ENCODE measurements at places on chromosomes 3 and 15.

GRCh38 chr3:14789640-14790285 is 29.0 kb upstream of the FGD5 start:
- DNase-seq, result no peak

DNA sequence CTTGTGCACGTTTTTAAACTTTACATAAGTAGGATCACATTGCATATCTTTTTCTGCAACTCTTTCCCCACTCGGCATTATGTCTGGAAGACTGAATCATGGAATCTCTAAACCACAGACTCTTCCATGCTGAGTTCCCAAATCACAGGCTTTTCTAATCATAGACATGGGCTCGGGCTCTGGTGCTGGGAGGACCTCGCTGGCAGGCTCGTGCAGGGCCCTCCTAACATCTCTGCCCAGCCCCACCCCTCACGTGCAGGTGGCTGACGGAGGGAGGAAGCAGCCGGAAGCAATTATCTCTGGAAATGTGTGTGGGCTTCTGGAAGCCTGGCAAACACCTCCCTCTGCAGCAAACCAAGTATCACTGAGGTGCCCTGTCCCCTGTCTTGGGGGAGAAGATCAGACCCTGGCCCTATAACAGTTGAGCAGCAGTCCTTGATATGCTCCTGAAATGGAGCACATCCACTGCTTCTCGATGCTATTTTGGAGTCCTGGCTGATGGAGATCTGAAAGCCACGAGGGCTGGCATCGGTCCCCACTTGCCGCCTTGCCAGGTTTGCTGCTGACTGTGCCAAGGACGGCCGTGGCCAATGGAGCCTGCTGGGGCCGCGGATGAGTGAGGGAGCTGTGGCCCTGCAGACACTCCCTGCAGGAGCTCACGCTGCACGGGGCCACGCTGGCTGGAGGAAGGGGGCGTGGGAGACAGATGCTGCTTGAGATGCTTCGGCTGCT is 4.4 kb upstream of the IQSEC1 start:
- no peak for DNase-seq

GRCh38 chr3:118842147-118842863 is 192.3 kb downstream of the IGSF11 start:
- DNase-seq, result no peak

GRCh38 chr15:47820747-47821319 is 103.5 kb downstream of the SEMA6D start:
- no peak for DNase-seq

GRCh38 chr3:194093842-194094241 is 42.1 kb upstream of the HES1 start:
- no peak for DNase-seq

DNA sequence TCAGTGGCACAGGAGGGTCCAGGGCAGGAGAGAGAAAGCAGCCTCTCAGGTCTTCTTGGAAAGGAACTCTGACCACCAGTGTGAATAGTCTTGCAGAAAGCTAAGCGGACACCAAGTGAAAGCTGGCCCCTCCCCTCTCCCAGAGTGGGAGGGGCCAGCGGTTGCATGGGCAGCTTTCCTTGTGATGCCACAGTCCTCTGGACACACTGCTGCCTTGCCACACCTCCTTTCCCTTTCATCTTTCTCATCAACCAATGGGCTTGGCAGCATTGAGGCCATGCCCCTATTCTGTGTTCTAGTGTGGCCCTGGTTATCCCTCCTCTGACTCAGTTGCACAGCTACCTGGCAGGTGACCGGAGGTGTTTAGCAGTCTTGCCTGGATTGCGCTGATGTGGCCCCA is 49.7 kb upstream of the GOLGA6B start:
- DNase-seq, result no peak

DNA sequence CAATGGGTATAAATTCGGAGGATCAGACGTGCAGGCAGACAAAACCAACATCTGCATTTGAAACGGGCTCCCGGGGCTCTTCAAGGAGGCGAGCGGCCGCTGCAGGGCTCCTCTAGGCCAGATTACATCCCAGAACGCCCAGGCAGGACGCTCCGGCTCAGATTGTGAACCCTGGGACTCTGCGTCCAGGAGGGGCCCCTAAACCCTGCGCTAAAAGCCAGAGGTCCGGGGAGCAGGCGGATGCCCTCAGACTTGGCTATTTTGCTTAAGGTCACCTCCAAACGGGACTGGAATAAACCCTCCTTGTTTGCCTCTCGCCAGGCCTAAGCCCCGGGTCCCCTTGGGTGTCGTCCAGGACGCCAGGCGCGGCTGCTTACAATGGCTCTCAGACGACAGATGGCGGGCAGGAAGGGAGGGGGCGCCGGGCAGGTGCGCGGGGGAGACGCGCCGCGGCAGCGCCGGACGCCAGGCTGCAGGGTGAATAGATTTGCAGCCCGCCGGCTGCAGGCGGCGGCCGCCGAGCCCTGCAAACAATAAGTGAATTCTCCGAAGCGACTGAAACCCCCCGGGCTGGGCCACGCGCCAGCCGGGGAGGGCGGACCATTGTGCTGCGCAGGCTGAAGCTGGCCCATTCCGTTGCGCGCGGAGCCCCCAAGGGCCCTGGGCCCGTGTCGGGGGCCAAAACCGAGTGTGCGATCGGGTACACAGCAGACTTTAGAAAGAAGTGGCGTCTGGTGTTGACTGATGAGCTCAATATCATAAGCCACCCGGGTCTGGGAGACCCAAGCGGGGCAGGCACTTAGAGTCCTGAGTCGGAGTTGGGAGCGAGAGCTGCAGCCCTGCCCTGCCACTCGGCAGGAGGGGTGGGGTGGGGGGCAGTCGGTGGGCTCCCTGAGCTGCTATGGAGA is 32.3 kb upstream of the AMOTL2 start:
- no peak for DNase-seq

DNA sequence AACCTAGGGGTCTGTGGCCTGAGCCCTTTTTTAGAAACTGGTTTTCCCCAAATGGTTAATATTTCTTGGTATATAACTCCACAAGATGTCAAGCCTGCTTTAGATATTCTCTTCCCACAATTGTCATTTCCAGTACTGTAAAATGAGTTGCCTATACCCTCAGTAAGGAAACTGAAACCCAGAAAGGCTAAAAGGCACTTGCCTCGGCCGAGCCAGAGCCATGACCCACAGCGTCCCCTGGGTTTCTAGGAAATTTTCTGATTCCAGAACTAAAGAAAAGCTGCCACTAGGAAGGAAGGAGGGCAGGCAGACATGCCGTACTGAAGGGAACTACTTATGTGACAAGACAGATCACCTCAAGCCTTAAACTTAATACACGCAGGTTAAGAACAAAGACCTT is 59.1 kb downstream of the ATP8B4 start:
- DNase-seq, result no peak

DNA sequence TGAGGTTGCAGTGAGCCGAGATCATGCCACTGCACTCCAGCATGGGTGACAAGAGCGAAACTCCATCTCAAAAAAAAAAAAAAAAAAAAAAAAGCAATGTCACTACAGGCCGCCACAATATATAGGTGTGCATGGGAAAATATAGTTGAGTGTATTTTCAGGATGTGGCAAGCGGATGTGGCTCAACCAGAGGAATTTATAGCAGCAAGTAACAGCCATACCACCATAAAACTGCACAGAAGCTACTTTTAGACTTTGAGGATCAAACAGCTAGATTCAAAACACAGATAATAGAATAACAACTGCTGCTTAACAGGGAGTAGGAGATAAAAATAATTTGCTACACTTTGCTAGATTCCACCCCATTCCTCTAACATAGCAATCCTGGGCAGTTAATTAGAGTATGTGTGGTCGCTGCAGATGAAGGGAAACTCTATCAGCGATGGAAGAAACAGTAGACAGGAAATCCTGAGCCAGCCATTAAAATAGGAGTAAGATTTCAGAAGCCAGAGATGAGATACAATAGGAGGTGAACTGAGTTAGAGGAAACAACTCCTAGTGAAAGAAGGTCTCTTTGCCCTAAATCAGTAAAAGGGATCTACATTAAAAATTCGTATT is 318.7 kb upstream of the STT3B start:
- no peak for DNase-seq

GRCh38 chr3:193714523-193715137 is 121.6 kb downstream of the OPA1 start:
- no peak for DNase-seq

GRCh38 chr3:15479400-15480224 is 41.9 kb downstream of the COLQ start:
- DNase-seq, result no peak

- DNase-seq, result no peak
These were observed 10.9 kb upstream of the PXK start for GRCh38 chr3:58321791-58322190.

DNA sequence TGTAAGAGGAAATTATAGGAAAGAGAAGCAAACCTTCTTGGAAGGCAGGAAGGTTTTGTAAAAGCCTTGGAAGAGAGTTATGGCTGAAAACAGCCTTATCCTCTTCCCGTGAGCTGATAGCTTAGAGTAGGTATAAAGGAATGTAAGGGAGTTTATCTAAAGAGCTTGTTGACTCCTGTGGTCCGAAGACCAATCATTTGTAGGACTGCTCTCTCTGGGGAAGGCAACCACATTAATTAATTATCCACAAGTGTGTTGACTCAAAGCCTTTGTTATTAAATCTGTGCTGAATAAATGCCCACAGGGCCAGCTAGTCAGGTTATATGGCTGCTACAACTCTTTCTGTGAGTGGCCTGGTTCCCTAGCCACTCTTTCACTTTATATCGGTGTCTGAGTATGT is 452.1 kb upstream of the RASGRP1 start:
- no peak for DNase-seq

- no peak for DNase-seq
These were observed 24.3 kb downstream of the VPS8 start for GRCh38 chr3:184836090-184836822.

DNA sequence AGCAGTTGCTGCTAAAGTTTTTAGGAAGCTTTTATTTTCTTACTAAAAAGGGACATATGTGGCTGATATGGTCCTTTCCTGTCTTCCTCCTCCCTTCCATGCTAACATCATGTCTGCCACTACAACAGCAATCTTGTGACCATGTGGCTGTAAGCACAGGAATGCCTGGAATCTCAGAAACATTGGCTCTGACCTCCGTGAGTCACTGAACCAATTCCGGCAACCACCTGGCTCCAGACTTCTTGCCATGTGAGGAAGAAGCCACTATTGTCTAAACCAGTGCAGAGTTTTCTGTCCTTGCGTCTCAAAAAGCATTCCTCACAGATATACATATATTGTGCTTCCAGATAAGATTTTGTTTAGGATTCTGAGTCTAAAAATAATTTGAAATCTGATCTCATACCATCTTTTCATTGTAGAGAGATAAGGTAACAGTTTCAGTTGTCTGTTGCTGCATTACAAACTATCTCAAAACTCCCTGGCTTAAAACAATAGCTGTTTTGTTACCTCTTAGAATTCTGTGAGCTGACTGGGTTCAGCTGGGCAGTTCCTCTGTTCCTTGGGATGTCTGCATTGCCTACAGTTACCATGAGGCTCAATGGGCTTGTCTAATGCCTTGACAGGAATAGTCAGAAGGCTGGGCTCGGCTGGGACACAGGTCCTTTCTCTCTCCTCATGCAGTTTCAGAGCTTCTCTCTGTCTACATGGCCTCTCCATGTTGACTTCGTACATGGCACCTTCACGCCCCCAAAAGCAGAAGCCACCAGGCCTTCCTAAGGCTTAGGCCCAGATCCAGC is 77.3 kb upstream of the MAGI1 start:
- DNase-seq, result no peak

DNA sequence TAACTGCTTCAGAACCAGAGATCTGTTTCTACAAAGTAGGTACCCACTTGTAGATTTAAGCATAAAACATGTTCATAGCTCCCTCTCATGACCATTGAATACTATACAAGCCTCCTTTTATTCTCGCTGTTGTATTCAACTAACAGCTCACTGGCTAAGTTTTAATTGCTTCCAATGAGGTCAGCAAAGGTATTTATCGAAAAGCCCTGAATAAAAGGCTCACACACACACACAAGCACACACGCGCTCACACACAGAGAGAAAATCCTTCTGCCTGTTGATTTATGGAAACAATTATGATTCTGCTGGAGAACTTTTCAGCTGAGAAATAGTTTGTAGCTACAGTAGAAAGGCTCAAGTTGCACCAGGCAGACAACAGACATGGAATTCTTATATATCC is at the start of gene FGF7:
TSS of gene FGF7 (plus strand) at position 222 of the 400 bp plus-strand sequence. CDS start 1,056 bp downstream, outside the sequence.
- no peak for DNase-seq

GRCh38 chr3:29311795-29312194 is 30.9 kb downstream of the RBMS3 start:
- DNase-seq, result no peak

DNA sequence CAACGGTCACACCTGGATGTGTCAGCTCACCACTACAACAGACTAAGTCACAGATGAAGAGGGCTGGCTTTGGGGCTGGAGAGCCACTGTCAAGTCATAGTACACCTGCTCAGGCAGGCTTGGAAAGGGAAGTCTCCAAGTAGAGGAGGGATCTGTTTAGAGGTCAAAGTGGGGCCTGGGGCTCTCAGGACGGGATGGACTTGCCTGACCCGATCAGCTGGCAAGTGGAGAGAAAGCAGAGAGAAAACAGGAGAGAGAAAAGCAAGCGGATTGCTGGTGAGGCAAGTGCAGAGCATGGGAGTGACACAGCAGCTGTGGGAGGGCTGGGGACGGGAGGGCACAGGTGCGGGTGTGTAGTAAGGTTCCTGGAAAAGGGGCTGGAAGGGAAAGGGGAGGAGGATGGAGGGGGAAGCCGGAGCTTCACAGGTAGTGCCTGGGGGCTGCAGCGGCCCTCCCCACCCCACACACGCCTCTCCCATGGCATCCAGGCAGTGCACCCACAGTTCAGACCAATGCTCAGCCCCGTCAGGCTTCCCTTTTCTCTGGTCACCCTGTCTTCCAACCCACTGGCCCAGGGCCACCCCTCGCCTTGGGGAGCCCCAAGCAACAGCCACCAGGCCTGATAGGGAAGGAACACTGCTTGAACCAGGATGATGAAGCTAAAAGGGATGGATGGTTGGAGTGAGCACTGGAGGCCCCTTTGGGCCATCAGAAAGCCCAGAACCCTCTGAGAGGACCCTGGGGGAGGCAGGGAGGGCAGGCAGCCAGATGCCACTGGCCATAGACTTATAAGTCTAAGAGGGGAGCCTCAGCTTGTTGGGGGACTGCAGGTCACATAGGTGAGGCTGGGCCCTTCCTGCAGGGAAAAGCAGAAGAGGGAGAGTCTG is 8.5 kb downstream of the RPS17 start:
- DNase-seq, result no peak

DNA sequence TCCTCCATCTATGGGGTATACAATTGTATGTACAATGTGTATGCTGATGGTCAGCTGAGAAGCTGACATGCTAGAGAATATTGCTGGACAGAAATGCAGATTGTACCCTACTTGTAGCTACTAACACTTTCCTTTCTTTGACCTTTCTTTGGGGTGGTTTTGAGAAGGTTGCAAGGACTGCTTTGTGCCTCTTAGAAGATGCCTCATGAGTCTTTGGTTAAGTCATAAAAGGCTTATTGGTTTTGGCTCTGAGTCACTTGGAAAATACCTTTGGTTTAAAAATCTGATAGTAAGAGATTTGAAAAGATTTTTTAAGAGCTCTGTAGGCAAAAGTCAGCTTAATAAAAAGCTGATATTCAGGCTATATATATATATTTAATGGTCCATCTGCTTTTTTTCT is 71.5 kb downstream of the ZMAT3 start:
- DNase-seq, result no peak

GRCh38 chr3:195714380-195715011 is 6.3 kb upstream of the MUC20 start:
- no peak for DNase-seq

Data from stimulated activated CD4-positive, alpha-beta T cell treated with anti-CD3 and anti-CD28 coated beads, Interleukin-1b, Interleukin-23, amount 100 ng/mL, for 48 hours (primary cell).